ENCODE measurements at places on chromosomes 5 and 9.
A peak's percentile ranks its signal among the peaks of the same experiment; 100 is the strongest.

DNA sequence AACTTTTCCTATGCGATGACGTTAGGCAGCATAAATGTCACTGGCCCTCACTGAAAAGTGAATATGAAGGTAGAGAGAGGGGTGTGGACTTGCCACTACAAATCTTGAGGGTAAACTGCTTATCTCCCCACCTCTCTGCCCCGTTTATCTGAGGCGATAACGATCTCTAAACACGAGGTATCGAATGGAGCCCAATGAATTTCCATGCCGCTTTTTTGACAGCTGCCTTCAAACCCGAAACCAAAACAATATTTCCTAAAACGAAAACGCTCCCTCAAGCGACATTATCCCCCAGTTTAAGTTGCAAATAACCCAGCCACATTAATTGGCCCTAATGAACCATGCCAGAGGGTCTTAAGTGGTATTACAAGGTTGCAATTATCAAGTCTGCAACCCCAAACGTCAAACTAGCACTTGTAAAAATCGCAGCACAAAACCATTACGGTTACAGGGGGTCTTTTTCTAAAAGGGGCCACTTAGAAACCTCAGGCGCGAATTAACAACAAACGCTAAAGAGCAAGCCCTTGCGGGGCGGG lies 1.4 kb downstream of the NR3C1 start:
- DNase-seq: no peak

DNA sequence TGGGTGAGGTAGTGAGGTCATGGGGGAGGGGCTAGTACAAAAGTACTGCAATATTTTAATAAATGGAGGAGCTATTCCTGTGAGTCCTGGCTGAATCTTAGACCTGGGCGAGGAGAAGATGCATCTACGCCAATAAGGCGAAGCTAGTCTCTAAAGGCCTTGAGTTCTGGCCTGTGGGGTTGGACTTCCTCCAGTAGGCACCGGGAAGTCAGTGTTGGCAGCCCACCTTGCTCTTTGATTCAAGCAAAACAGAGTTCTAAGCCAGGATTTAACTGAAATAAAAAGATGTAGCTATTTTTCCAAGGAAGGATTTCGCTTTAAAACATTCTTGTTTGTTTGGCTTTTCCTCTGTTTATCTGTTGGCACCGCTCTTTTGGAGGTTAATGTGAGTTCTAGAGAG lies 244.6 kb downstream of the KIF4B start:
- DNase-seq: no peak

GRCh38 chr5:9373571-9373970 lies 172.3 kb downstream of the SEMA5A start:
- DNase-seq: no peak

- DNase-seq: no peak
Observed at GRCh38 chr5:149121145-149121544, 20.1 kb upstream of the ABLIM3 start.

DNA sequence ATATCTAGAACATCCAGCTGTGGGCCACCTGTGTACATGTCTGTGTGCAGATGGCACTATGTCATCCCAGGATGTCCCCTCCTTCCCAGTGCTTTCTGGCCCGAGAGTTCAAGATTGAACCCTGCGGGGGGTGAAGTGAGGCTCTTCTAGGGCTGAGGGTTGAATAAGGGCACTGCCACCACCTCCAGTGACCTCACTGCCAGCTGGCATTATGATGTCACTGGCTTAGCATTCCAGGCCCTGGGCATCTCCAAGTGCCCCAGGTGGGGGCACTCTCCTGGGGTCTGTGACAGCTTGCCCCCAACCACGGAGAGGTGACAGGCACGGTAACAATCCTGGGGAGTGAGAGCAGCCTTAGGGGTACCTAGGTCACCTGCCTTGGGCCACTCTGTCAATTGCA lies 27.1 kb downstream of the CXXC5 start:
- DNase-seq: no peak

GRCh38 chr5:57316798-57317327 lies 143.0 kb downstream of the GPBP1 start:
- peak; percentile 91 for DNase-seq

DNA sequence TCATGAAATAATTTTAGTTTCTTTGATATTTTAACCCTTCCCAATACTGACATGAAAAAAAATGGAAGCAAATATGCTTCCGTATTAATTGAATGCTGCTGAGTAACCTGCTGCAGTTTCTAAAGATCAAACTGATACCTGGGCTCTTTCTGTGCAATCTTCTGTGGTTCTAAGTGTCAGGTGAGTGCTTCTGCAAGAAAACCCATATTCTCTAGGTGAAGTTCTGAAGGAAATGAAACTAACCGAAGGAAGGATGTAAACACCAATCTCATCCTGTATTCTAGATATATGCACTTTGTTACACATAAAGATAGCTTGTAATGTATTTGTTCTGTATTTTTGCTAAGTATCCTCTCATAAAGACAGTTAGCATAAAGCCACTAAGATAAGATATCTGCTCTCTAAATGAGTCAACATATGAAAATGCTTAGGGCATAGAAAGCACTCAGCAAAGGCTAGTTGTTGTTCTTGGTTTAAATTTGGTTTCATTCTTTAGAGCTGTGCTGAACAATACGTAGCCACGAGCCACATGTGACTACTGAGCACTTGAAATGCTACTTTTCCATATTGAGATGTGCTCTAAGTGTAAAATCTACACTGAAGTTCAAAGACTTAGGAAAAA lies 52.0 kb downstream of the ITGA2 start:
- DNase-seq: no peak

DNA sequence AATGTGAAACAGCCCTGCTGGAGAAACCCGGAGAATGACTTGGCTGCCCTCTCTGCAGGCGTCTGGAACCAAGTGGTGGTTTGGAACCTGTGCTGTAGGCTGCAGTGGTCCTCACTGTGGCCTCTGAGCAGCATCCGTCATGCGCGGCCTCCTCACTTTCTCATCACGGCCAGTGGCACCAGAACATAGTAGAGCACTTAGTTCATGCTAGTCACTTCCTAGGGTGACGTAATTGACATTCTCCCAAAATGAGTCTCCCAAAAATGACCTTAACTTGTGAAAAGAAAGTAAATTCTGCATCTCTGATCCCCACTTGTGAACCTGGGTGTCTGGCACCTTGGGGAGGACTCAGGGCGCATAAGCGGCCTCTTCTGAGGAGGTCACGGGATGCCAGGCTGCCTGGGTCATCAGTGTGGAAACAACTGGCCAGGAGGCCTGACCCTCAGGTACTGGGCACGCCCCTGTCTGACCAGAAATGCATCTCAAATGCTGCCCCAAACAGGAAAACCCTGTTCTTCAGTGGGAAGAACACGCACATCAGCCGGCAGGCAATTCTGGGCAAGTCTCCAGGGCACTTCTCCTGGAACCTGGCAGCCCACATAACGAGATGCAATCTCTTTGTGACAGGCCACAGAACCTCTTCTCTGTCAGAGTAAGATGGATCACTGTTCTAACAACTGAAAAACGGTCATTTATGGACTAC lies 36.6 kb upstream of the SPTLC1 start:
- DNase-seq: no peak
